EL (cell line): ENCODE measurements at places on chromosomes 7 and 10.
A peak's percentile ranks its signal among the peaks of the same experiment; 100 is the strongest.

DNA sequence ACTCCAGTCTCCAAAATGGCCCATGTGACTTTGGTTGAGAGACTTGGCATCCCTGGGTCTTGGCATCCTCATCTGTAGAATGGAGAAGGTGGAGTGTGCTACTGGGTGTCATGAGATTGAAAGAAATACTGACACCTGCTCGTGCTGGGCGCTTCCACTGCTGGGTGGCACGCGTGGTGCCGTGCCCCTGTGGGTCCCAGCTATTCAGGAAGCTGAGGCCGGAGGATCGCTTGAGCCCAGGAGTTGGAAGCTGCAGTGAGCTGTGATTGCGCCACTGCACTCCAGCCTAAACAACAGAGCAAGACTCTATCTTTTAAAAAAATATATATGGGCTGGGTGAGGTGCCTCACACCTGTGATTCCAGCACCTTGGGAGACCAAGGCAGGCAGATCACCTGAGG, 53.1 kb downstream of the NPTX2 start:
- no peak for DNase-seq

DNA sequence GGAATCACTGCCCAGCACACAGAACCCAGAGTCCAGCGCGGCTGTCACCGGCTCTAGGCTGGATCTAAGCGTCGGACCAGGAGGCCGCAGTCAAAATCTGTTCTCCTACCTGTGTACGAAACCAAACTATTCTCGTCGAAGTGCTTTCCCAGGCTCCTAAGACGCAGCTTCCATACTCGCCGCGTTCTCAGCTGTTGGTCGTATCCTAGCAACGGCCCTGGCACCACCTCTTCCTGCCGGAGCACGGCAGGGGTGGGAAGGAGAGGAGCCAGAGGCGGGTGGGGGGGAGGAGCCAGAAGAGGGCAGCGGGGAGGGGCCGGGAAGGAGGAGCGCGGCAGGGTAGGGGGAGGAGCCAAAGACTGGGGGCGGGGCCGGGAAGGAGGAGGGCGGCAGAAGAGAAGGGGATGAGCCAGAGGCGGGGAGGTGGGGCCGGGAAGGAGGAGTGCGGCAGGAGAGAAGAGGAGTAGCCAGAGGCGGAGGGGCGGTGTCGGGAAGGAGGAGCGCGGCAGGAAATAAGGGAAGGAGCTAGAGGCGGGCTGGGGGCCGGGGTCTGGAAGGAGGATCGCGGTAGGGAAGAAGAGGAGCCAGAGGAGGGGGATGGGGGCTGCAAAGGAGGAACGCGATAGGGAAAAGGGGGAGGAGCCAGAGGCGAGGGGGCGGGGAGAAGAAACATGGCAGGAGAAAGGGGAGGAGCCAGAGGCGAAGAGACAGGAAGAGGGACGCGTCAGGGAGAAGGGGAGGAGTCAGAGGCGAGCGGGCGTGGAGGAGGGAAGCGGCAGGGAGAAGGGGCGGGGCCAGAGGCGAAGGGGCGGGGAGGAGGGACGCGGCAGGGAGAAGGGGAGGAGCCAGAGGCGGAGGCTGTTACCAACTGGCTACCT, at the start of gene IQUB:
Gene IQUB, minus strand, starts transcription at position 213 of the 878 bp plus-strand sequence. CDS start 22,255 bp downstream, outside the sequence.
- peak; percentile 95 for DNase-seq

DNA sequence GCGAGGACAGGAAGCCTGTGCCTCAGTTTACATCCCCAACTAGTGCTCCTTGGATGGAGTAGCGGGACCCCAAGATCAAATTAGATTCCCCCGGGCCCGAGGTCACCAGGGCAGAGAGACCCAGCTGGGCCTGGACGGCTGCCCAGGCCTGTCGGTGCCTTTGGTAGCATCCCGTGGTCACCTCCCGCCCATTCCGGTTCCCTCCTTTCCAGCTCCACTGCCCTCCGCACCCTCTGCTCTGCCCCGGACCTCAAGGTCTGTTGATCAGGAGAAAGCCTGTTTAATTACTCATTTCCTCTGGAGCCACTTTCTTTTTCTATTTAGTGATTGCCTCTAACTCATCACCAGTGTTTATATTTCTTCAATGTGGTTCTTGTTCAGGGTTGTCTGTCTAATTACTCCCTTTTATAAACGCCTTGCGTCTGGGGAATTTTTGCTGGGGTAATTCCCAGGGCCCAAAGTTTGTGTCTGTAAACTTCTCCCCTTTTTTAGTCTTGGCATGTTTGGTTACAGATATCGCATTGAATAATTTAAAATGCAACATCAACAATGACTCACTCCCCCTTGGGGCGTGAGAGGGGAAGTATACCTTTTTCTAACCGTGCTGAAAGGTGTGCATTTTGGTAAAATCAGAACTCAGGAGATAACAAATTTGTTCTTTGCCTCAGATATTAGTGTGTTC, 1.9 kb downstream of the FOXK1 start:
- DNase-seq = peak; percentile 79

GRCh38 chr7:149606826-149607225, 109.2 kb upstream of the ZNF746 start:
- DNase-seq = no peak

- no peak for DNase-seq
Observed at GRCh38 chr7:155234158-155234492, 63.6 kb upstream of the INSIG1 start.

DNA sequence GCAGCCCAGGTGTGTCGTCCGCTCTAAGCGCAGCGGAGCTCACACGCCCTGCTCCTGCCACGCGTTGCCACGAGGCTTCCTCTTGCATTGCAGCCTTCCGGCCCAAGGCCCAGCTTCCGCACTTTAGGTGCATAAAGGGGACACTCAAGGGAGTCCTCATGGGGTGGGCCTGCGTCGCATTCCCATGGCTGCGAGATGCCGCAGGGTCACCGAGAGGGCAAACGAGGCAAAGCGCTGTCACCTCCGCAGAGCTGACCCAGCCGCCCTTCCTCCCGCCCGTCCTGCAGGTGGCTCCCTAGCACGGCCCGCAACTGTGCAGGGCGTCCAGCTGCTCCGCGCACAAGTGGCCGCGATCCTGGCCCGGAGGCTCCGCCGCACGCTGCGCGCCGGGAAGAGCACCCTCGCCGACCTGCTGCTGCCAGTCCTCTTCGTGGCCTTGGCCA, 283.5 kb downstream of the ABCA13 start:
- no peak for DNase-seq

- no peak for DNase-seq
Observed at GRCh38 chr7:130793855-130794618, 60.0 kb upstream of the KLF14 start.

- no peak for DNase-seq
Observed at GRCh38 chr7:98556288-98556687, 60.8 kb upstream of the NPTX2 start.

GRCh38 chr10:101694674-101695403, at the start of gene FBXW4:
TSS of gene FBXW4 (minus strand) at chr10:101695170. CDS start at chr10:101695105, 65 bp downstream.
- DNase-seq = peak; percentile 43
